ENCODE measurements at places on chromosomes 2 and 18. TPM values are rescaled to one million over a fixed set of nuclear protein-coding genes. Genes with fewer than 3 reads are reported as not detected.

DNA sequence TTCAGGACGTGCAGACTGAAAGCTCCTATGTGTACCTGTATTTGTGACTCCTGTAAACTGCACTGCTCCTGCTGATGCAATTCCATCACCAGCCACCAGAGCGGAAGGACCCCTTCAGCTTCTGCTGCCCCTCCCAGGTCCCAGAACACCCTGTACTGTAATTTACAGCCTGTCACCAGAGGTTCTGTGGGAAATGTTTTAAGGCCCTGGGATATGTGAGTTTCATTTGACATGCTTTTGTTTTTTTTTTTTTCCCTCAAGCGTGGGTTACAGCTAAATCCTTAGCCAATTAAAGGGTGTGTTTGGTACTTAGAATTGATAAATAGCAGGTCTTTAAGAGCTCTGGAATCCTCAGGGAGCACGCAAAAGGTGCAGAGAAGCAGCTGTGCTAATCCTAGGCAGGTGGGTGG lies 79.4 kb downstream of the KCTD1 start:
- no peaks in the 10 kb centered on the region for H3K36me3 ChIP-seq
- no peak overlapping the region for H3K27ac ChIP-seq
- no peak for DNase-seq
- no peaks in the 10 kb centered on the region for H3K4me1 ChIP-seq

DNA sequence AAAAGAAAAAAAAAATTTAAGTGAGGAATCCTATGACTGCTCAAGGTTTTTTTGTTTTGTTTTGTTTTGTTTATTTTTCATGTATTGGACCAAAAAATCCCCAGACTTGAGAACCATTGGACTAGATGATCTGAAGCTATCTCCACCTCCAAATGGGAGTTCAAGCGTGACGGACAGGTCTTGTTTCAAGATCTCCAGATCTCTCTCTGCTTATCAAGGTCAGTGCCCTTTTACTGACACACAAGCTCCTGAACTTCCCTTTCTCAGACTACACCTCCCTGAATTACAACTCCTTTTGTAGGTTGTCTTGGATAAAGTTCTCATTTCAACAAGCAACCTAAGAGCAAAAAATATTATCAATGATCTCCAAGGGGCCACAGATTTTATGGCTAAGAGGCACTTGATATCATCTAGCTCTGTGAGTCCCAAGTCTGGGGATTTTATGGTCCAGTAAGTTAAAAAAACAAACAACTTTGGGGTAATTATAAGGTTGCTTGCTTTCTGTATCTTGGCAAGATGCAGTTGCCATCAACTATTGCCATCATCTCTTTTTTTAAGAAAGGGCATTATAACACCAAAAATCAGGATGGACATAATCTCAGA lies 396.0 kb upstream of the ATP5MC3 start:
- no peak for DNase-seq
- H3K36me3 ChIP-seq: no peaks in the 10 kb centered on the region
- no peak overlapping the region for H3K4me3 ChIP-seq
- H3K27ac ChIP-seq: no peak overlapping the region
- no peaks in the 10 kb centered on the region for H3K4me1 ChIP-seq

DNA sequence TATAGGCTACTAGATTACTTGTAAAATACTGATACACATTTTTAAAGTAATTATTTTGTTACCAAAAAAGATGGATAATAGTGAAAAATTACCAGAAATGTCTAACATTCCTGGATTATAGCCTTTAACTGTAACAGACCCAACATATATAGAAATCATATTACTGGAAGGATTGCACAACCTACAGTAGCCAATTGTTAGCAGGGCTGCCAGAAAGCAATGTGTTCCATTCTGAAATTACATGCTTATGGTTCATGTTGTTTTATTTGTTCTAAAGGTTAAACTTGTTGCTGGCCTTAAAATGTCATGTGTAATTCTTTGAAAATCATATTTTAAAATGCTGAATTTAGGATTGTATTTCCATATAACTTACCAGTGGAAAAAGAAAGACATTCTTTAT lies 793.6 kb upstream of the ACVR2A start:
- no peak overlapping the region for H3K4me3 ChIP-seq
- no peaks in the 10 kb centered on the region for H3K36me3 ChIP-seq
- DNase-seq: no peak
- no peaks in the 10 kb centered on the region for H3K4me1 ChIP-seq
- no peak overlapping the region for H3K27ac ChIP-seq

GRCh38 chr2:65404988-65405697 lies 27.3 kb downstream of the SPRED2 start:
- no peak overlapping the region for H3K27ac ChIP-seq
- DNase-seq: no peak
- H3K4me1 ChIP-seq: peaks cover 21% of the 10 kb centered on the region
- no peaks in the 10 kb centered on the region for H3K36me3 ChIP-seq
- no peak overlapping the region for H3K4me3 ChIP-seq

CRACDL gene
- total RNA-seq: not detected

C2orf78 gene
- total RNA-seq: not detected

MREG gene
- total RNA-seq: 1.8 TPM

ONECUT2 gene
- under 0.01 TPM for total RNA-seq

Measured in osteoblast (primary cell).